Stimulated activated CD8-positive, alpha-beta memory T cell treated with anti-CD3 and anti-CD28 coated beads, Interleukin-7, amount 100 ng/mL, for 1 hour (primary cell): ENCODE measurements at places on chromosomes 4 and X.

DNA sequence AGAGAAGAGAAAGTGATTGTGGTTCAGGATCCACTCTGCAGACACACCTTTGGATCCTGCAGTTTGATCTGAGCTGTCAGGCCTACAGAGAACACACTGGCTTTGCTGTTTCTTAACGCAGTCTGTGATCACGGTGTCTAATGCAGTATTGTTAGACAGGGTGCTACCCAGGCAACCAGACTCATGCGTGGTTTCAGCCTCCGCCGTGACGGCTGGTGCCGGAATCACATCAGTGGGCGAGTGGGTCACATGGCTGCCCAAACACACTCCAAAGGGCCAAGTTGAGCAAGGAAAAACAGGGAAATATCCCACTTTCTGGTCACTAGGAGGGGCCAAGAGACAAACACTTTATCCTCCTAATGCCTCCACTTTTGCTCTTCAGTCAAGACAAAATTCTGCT, 27.5 kb downstream of the CCDC149 start:
- DNase-seq: no peak

DNA sequence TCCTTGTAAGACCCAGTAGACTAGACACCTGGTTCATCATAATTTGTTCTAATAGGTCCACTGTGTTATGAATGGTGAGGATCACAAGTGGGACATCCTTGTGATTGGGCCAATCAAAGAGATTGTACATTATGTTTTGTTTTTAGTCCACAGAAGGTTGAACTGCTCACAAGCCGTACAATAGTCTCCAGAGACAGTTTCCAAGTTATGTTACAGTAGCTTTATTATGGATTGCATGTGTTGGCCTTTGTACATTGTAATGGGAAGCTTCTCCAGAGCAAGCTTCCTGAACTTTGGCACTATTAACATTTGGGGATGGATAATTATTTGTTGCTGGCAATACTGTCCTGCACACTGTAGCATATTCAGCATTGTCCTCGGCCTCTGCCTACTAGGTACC, 86.1 kb downstream of the MAGEB10 start:
- DNase-seq: no peak

DNA sequence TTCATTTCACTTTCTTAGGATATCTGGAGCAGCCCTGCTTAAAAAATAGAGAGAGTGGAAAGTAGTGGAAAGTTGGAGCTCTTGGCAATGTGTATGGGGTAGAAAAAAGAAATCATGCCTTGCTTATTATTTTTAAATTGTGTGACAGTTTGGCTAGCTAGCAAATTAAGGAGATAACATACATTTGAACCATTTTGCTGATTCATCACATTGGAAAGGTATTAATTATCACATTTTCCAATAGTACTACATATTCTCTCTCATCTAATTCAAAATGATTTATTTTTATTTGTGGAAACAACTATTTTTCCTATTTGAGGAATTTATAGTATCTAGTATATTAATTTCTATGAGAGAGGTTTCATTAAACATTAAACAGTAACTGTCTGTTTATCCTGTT, 280.4 kb downstream of the KLHL4 start:
- no peak for DNase-seq

DNA sequence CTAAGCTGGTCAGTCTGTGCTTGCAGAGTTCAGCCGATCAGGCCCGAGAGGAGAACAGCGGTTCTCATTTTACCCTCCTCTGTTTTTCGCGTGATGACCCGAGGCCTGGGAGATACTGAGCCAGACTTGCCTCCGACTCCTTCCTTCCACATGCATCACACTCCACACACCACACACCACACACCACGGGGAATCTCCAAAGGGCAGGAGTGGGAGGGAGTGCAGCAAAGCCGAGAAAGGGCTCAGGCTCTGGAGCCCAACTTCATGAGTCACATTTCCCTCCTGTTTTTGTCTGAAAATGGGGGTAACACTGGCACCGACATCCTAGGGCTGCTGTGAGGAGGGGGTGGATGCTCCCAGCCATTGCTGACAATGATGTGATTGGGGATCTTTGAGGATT, 38.9 kb downstream of the TKTL1 start:
- DNase-seq: no peak

DNA sequence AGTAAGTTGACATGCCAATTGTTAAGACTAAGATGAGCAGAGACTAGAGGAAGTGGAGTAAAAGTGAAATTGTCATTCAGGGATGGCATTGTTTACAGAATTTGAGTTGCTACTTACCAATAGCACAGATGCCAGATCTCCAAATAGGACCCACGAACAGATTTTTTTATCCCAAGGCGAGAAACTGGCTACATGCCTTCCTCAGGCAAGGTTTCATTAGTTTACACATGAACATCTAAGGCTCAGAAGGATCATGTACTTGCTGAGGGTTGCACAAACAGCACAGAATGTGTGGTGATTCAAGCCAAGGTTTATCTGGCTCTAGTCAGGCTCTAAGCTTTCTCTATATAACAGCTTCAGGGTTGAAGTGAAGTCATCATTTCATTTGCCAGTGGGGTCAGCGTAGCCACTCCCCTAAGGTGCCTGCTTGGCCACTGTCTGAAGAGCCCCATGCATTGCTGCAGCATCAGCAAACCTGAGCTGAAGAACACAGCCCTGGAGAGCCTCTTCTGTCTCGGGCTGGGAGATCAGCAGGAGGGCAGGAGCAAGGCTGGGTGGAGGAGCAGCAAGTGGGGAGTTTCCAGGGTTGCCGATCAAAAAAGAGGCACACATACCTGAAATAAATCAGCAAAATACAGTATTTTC, 193.0 kb upstream of the LCORL start:
- no peak for DNase-seq

GRCh38 chrX:125681058-125681457, 361.4 kb downstream of the TEX13C start:
- no peak for DNase-seq

- DNase-seq: no peak
Measured at GRCh38 chr4:5998333-5998936, 19.8 kb downstream of the C4orf50 start.

- no peak for DNase-seq
Measured at GRCh38 chr4:171031338-171031737, 781.9 kb upstream of the GALNTL6 start.
